ENCODE measurements at places on chromosomes 2 and 18.

DNA sequence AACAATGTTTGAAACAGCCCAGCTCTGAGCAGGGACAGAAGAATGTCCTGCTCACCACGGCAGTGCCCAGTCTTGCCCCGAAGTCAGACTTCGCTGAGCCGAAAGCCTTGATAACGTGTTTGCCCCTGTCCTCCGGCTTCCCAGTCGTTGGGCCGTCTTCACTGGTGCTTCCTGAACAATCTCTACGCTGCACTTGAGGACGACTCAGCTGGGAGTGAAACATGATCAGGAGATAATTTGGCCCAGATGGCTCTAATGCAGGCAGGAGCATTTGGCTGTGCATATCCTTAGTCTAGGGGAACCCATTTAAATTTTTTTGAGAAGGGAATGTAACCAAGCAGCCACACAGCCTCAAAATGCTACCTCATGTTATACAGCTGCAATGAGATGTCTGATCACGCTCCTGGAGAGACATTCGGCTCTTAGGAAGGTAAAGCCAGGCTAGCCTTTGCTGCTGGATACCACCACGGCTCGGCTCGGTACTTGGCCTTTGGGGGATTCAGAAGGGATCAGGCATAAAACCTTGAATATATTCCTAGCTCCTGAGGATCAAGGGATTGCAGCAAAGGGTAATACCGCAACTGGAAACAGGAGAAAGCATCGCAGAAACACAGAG, 43.6 kb downstream of the FECH start:
- DNase-seq, result no peak

GRCh38 chr18:64710105-64710861, 561.4 kb upstream of the LINC00305 start:
- DNase-seq, result no peak

GRCh38 chr2:175535631-175536030, 354.1 kb upstream of the ATP5MC3 start:
- no peak for DNase-seq

- DNase-seq, result no peak
Observed at GRCh38 chr2:234804704-234805103, 147.1 kb upstream of the SH3BP4 start.

DNA sequence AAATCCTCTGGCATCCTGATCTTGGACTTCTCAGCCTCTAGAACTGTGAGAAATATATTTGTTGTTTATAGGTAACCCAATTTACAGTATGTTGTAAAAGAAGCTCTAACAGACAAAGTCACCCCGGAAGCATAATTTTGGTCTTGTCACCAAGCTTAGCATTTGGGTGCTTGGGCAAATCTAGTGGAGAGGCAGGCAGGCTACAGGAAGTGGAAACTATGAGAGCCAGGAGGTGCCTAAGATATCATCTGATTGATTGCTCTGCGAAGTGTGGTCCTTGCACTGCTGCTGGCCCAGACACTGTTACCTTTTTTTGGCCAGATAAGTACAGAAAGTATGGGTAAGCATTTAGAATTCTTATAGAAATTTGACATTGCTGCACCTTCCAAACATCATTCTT, 102.9 kb downstream of the CDC42EP3 start:
- no peak for DNase-seq

GRCh38 chr2:24981411-24982136, 9.8 kb upstream of the DNAJC27 start:
- no peak for DNase-seq

DNA sequence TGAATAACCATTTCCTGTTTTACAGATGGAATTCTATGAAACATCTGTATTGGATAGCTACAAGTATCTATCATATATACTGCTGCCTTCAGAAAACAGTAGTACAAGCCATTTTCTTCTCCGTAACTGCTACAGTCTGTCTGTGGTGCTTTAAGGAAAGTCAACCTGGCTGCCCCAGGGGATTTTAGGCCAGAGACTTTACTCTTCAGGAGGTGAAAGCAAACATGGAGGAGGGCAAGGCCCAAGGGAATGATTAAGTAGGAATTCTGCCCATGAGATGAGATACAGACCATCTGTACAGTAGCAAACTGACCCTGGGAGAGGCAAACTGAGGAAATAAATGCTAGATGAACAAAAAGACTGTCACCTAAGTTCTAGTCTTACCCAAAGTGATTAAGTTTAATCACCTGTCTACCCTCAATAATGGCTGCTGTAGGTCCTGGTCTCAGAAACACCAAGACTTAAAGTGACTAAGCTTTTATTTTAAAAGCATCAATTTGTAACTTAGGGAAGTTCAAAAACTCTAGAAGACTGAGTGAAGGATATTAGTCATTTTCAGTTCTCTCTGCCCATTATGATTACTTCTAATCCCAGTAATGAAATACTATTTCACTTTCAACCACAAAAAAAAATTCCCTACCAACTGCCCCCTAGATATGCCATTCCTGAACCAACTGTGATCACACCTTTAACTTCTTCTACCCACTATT, 14.8 kb downstream of the MBD2 start:
- no peak for DNase-seq

- DNase-seq, result no peak
Observed at GRCh38 chr2:45013229-45014015, 4.2 kb upstream of the SIX2 start.

- DNase-seq, result no peak
Observed at GRCh38 chr18:484749-485464, 15.6 kb downstream of the COLEC12 start.

DNA sequence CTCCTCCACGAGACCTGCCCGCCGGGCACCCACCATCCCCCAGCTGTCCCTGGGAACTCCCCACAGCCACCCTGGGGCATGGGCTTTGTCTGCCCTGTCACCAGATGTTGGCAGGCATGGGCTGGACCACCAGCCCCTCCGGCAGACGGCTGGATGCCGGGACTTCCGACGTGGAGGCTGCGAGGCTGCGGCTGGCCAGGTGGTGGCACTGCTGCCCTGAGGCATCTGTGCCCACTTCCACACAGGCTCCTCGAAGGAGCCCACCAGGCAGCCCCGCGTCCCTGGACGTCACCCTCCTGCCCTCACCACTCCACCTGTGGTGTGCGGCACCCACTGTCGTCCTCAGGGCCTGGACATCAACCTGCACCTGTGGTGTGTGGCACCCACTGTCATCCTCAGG, 319.9 kb upstream of the SALL3 start:
- DNase-seq, result no peak

- DNase-seq, result no peak
Observed at GRCh38 chr2:162232671-162233070, 10.6 kb downstream of the FAP start.

DNA sequence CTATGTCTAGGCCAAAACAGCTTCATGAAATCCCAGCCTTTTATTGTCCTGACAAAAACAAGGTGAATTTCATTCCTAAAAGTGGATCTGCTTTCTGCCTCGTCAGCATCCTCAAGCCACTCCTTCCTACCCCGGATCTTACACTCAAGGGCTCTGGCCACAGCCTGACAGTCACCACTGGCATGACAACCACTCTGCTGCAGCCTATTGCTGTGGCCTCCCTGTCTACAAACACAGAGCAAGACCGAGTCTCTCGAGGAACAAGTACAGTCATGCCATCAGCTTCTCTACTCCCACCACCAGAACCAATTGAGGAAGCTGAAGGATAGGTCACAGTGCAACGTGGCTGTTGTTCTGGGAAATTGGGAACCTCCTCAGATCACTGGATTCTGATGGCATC, 106.1 kb downstream of the ICA1L start:
- no peak for DNase-seq

DNA sequence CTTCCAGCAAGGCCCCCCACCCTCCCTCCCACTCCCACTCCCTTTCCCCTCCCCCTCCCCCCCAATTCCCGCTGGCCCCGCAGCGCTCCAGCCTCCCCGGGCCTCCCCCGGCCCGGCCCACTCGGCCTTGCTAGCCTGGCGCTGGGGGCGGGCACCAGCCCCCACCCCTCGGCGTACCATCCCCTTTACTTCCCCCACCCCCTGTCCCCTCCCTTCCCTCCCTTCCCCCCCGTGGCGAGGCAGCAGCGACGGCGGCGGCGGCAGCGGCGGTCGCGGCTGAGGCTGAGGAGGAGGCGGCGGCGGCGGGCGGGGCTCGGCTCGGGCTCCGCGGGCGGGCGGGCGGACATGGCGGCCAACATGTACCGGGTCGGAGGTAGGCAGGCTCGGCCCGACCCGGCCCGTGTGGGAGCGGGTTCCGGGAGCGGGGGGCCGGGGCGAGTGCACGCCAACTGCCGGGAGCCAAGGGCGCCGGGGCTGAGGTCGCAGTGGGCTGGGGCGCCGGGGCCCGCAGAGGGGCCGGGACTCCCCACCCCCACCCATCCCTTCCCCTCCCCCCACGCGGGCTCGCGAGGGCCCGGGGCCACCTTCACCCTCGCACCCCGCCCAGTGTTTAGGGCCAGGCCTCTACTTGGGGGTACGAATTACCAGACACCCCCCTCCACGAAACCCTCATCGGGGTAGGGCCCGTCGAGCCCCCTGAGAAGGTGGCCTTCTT, at the start of gene MTA3:
MTA3 (plus strand) TSS at position 232 of the 715 bp plus-strand sequence; CDS start at position 346, 114 bp downstream.
- DNase-seq, result no peak

DNA sequence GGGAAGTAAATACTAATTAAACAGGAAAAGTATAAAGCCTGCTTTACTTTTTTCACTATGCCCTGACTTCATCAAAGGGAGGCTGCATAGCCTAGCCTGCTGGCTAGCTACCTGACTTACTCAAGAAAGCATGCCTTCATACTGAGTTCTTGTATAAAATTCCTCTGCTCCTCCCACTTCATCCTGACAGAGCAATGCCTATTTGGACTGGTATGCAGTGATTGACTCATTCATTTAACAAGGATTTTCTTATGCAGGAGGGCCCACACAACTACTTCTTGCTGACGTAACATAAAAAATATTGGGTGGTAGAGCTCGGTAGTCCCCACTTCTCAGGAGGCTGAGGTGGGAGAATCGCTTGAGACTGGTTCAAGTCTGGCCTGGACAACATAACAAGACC, 70.5 kb downstream of the PRPF40A start:
- no peak for DNase-seq

GRCh38 chr2:28434600-28434989, 41.9 kb downstream of the FOSL2 start:
- no peak for DNase-seq

GRCh38 chr2:39787950-39788349, 8.9 kb upstream of the THUMPD2 start:
- DNase-seq, result no peak

DNA sequence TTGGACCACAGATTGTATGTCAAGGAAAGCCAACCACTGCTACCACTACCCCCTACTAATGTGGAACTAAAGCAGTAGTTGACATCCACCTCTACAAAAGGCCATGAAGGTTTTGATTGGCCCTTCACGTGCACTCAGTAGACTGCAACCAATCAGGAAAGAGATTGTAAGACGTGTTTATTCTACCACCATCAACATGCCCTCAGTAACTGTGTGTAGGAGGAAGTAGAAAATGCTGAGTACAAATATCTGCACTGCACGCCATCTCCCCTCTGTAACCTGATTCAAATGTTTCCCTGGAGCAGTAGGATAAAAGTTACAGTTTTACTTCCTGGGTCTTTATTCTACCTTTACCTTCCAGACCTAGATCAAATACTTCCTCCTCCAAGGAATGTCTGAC, 2.9 kb upstream of the CASP10 start:
- DNase-seq, result no peak

GRCh38 chr2:229169751-229170150, 101.3 kb downstream of the PID1 start:
- no peak for DNase-seq

DNA sequence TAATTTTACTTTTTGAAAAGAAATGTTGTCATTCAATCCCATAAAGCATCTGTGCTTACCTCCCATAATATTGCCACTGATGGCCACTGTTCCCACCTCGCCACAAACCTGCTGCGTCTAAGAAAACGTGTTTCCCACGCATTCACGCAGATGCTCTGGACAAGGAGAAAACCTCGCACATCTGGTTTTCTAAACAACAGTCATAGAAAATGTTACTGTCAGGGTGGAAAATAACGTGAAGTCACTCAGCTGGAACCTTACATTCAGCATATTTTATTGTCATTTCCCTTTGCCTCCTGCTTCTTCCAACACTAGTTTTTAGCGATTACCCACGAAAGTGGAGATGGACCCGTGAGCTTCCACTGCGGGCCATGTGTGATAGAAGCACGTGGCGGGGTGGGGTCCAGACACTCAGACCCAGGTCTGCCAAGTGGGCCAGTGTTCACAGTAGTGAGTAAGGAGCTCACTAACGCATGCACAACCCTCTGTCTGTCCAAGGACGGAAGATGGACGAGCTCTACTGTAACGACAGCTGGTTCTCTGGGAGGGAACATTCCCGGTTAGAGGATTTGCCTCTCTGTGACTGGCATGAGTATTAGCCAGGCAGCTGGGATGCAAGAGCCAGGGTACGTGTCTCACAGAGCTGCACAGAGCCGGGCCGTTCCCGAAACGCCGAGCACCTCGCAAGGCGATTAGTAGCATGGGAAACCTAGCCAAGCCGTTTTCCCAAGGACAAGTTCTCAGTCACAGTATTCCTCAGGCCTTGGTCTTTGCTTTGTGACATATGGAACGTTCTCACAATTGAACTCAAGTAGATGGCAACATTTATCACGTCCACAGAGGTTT, 94.5 kb downstream of the MTCL1 start:
- DNase-seq, result no peak

- DNase-seq, result no peak
Observed at GRCh38 chr18:79940126-79940813, 11.2 kb downstream of the SLC66A2 start.

GRCh38 chr18:28159055-28159454, 17.9 kb downstream of the CDH2 start:
- DNase-seq, result no peak

DNA sequence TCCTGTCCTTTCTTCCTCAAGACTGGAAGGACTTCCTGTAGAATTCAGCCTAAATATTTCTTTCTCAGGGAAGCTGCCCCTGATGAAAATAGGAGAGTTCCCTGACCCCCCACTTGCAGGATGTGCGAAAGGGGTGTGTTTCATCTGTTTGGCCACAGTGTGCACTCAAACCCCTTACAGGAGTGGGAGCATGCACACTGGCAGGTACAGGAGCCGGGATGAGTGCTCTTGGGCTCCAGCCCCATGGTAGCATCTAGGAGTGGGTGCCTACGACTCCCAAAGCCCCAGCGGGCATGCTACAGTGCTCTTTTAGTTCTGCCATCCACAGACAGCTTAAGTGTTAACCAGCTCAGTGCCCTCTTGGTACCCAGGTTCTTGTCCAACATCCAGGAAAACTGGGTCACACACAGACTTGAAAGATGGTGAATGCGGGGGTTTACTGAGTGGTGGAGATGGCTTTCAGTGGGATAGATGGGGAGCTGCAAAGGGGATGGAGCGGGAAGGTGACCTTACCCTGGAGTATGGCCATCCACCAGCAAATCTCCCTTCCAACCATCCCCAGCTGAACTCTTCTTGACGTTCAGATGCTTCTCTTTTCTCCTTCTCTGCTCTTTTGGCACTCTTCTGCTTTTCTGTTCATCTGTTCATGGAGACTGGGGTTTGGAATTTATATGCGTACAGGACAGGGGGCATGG, 295.0 kb upstream of the NCKAP5 start:
- DNase-seq, result no peak

DNA sequence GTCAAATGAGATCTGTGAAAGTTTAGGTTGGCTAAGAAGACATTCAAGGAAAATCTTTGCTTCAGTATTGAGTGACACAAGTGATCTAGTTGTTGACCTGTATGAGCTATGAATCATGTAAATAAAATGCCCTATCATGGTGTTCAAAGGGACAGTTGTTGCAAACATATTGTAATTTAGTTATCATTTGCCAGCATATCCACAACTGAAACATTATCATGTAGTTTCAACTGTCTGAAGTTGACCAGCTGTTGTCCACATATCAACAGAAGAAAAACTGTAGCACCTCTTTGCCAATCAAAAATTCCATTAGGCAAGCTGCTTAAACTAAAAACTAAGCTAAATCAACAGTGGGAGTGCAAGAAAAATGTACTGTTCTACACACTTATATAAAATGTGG, 527.1 kb upstream of the NRXN1 start:
- no peak for DNase-seq

Data from esophagus squamous epithelium (tissue), 5 donors.